ENCODE measurements at places on chromosomes 6 and 20. TPM values are rescaled to one million over a fixed set of nuclear protein-coding genes. Genes with fewer than 3 reads are reported as not detected.

DNA sequence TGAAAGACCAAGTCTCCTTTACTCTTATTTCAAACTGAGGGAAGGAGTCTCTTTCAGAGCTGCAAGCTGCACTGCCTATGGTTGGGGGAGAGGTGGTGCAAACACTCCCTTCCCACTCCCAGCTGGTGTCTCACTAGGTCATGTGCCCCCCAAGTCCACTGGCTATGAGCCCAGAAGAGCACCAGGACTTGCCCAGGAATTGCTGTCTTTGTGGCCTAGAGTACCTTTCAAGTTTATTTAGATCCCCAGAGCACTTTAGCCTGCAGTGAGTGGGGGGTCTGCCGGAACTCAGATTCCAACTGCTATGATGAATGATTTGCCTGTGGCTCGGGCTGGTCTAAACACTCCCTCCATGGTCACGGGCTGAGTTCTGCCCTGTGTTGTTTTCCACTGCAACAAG, 192.6 kb upstream of the CITED2 start:
- peaks cover 2% of the 10 kb centered on the region for H3K36me3 ChIP-seq
- no peak overlapping the region for H3K4me3 ChIP-seq
- H3K4me1 ChIP-seq: peaks cover 42% of the 10 kb centered on the region
- H3K27ac ChIP-seq: no peak overlapping the region
- DNase-seq: no peak
- no peaks in the 10 kb centered on the region for H3K27me3 ChIP-seq

DNA sequence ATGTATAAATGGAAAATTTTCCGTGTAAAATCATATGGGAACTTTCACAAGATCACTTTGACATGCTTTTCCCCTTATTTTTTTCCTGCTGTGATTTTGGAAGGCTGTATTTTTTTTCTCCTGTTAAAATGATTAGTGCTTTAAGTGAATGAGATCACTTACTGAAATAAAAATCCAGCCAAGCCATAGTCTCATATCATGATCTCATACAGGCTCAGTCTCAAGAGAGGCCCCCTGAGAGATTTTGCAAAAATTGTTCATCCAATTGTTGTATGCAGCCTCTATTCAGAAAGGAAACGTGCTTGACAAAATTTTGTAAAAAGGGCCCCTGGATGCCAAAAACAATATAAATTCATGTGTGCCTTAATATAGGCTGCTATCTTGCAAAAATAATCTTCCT, 528.2 kb downstream of the HDGFL1 start:
- no peak for DNase-seq
- H3K36me3 ChIP-seq: peaks cover 7% of the 10 kb centered on the region
- no peak overlapping the region for H3K4me3 ChIP-seq
- H3K27me3 ChIP-seq: no peaks in the 10 kb centered on the region

DNA sequence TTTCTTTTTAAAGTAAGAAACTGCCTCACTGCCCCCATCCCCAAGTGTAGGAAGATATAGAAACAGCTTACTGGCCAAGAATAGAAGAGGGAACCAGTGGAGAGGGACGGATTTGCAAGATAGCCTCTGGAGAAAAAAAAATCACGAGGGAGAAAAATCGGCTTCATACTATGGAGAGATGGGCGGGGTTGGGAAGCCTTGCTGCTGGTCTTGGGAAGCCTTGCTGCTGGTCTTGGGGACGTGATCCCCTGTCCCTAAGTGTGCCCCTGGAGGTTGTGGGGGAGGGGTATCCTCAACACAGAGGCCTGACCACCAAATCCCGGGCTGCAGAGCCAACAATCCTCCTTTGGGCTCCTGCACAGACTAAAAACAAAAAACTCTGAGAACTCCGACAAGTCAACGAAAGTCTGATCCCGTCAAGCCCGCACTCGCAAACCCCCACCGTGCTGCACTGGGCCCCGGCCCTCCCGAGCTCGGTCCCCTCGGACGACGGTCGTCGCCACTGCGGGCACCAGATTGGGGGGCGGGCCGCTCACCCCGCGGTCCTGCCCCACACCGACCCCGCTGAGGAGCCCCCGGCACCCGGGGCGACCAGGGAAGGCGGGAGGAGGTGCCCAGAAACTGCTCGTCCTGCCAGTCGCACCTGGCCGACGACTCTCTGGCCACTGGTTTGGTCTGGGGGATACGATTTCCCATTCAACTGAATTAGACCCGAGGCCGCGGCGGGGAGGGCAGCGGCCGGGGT, 750 bp downstream of the MAP7 start:
- peak overlapping the region; percentile 32 for H3K27ac ChIP-seq
- peak; percentile 18 for DNase-seq
- peak overlapping the region; percentile 68 for H3K4me3 ChIP-seq

- no peak for DNase-seq
- no peak overlapping the region for H3K4me3 ChIP-seq
- no peak overlapping the region for H3K27ac ChIP-seq
- H3K36me3 ChIP-seq: no peaks in the 10 kb centered on the region
- H3K27me3 ChIP-seq: no peaks in the 10 kb centered on the region
- peaks cover 10% of the 10 kb centered on the region for H3K4me1 ChIP-seq
These were observed 11.8 kb downstream of the MAP3K4 start for GRCh38 chr6:161003336-161003735.

Gene RAB44
- not detected for total RNA-seq

Gene SKIC2
- total RNA-seq: 82.0 TPM

Data from mesothelial cell of epicardium (in vitro differentiated cells).